ENCODE measurements at places on chromosomes 5 and 9.

DNA sequence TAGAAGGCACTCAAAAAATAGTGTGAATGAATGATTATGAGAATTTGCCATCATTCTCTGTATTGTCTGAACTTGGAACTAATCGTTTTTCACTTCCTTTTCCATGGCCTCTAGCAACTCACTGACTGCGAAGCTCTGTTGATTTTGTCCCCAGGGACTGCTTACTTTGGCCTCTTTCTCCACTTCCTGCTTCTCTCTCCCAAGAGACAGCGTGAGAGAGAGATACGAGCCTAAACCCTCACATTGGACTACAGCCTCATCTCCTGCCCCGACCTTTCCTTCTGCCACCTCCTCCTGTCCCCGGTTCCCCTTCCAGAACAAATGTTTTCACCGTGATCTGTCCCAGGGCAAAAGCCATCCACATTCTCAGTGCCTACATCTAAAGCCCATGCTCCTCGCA, 300.8 kb upstream of the PANK3 start:
- DNase-seq: no peak

DNA sequence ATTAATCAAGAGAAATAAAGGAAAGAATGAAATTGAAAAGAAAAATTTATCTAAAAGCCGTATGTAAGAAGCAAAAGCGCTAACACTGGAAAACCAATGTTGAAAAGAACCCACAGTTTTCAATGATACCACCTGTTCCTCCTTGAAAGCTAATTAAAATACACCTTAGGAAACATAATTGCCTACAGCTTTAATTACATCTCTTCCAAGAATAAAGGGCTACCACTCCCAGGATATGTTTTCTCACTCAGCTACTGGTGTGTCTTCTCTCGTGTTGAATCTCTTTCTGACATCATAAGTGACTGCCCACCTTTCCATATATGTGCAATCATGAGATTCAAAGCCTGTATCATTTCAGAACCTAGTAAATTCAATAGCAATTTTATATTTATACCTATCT, 880.6 kb upstream of the DMAC1 start:
- DNase-seq: no peak

- DNase-seq: no peak
These were observed 7.8 kb downstream of the IGFBPL1 start for GRCh38 chr9:38416461-38416860.

GRCh38 chr9:108724652-108725051, 131.1 kb downstream of the ACTL7B start:
- DNase-seq: no peak

GRCh38 chr5:173204185-173204979, 30.6 kb downstream of the NKX2-5 start:
- DNase-seq: peak; percentile 55

DNA sequence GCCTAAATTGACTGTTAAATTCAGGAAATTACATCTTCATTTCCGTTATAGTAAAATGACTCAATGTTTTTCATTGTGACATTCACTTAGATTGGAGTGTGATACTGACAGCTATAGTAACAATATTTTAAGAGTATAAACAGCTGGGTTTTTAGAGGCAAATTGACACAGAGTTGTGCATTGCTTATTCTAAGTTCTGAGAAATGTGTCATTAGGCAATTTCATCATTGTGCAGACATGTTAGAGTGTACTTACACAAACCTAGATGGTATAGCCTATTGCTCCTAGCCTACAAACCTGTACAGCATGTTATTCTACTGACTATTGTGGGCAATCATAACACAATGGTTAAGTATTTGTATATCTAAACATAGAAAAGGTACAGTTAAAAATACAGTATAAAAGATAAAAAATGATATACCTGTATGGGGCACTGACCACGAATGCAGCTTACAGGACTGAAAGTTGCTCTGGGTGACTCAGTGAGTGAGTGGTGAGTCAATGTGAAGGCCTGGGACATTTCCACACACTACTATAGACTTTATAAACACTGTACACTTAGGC, 132.7 kb downstream of the PDE4D start:
- no peak for DNase-seq

- DNase-seq: peak; percentile 87
These were observed 9.7 kb downstream of the TIGD6 start for GRCh38 chr5:149990518-149991376.

- peak; percentile 61 for DNase-seq
These were observed 1215.9 kb downstream of the EFNA5 start for GRCh38 chr5:106454651-106455415.

DNA sequence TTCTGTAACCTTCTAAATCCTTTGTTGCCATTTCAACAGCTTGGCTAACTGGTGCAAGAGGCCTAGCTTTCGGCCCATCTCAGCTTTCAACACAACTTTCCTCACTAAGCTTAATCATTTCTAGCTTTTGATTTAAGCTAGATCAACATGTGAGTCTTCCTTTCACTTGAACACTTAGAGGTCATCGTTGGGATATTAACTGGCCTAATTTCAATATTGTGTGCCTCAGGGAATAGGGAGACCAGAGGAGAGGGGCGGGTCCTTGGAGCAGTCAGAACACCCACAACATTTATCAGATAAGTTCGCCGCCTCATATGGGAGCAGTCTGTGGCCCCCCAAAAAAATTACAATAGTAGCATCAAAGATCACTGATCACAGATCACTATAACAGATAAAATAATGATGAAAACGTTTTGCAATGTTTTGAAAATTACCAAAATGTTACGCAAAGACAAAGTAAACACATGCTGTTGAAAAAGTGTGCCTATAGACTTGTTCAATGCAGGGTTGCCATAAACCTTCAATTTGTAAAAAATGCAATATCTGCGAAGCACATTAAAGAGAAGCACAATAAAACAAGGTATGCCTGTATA, 66.8 kb upstream of the PCSK1 start:
- DNase-seq: no peak

- DNase-seq: no peak
These were observed 318.6 kb upstream of the RGMB start for GRCh38 chr5:98454904-98455303.

GRCh38 chr5:14257995-14258403, 114.9 kb downstream of the TRIO start:
- no peak for DNase-seq

DNA sequence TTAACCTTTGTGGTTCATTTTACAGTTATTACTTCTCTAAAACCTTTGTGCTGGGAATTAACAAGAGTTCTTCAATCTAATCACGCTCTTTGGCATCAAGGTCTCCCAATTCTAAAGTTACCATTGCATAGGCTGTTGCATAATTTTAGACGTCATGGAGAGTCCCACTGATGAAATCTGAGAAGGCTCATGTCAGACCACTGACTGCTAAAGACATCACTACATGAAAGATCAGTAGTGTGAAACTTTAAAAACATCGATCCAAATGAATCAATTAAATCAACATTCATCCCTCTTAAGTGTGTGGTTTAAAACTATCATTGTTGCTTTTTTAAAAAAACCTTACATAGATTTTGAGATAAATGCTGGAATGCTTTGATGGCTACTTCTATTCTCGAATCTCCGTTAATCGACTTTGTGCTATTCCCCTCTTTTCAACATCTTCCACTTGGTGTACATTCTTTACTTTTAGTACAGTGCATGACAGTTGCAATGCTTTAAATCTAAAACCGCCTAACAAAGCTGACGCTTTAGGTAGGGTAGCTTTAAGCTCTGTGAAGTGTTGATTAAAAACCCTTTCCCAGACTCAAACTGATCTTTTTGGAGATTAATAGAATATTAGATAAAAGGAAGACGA, 33.6 kb downstream of the NR2F1 start:
- no peak for DNase-seq

GRCh38 chr5:61018062-61018461, 73.1 kb downstream of the NDUFAF2 start:
- no peak for DNase-seq

DNA sequence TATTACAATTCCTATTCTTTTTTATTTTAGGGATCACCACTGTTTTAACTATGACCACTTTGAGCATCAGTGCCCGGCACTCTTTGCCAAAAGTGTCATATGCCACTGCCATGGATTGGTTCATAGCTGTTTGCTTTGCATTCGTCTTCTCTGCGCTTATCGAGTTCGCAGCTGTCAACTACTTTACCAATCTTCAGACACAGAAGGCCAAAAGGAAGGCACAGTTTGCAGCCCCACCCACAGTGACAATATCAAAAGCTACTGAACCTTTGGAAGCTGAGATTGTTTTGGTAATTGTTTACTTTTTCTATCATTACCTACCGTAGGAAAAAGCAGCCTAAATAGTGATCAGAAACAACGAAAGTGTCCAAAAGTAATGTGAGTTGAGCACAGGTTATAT, 6.4 kb downstream of the GABRA6 start:
- DNase-seq: peak; percentile 39

DNA sequence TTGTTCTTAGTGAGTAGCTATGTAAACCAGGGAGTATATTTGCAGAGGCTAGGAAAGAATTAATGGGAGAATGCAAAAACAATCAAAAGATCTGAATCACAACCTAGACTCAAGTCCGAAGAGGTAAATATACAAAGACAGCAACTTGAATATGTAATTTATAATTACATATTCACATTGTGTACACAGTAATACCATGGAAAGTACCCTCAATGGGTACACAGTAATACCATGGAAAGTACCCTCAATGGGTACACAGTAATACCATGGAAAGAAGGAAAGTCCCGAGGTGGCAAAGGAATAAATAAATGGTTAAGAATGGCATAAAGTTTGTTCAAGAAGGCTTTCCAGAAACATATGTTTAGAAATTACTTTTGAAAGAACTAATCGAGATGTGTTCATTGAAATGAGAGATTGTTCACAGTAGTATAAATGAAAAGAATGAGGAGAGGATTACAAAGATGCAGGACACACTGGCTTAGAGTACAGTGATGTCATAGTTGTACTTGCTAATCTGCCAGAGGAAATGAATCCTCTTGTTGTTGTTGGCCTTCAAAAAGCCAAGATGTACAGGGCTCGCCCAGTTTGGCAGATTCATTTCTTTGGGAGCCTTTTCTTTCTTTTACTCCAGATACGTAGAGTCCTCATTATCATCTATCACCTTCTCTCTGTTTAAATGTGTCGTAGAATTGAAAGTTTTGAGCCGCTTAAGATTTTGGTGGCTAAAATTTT, 116.0 kb downstream of the UNC13B start:
- no peak for DNase-seq

DNA sequence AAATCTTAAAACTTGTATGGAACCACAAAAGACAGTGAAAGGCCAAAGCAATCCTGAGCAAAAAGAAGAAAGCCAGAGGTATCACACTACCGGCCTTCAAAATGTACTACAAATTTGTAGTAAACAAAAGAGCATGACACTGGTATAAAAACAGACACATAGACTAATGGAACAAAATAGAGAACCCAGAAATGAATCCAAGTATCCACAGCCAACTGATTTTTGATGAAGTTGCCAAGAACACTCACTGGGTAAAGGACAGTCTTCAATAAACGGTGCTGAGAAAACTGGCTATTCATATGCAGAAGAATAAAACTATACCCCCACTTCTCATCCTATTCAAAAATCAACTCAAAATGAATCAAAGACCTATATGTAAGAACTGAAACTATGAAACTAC, 390.1 kb downstream of the PRELID2 start:
- DNase-seq: no peak
